CD4-positive, alpha-beta T cell treated with Interleukin-10 for 1 hour (primary cell): ENCODE measurements at places on chromosomes 5 and 9.

DNA sequence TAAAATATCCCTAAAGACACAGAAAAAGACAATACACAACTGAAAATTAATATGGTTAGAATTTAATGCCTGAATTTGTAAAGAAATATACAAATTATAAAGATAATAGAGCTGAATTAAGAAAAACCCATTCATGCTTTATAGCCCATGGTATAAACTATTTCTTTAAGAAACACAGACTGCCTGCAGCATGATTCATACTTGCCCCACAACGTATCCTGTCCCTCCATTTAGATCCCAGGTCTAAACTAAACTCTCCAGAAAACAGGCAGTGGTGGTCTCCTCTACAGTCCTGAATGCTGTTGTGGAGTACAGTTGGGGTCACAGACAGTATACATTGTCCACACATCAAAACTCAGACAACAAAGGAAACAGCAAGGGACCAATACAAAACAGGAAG lies 24.8 kb downstream of the IL6ST start:
- DNase-seq = no peak

GRCh38 chr5:67100301-67100700 lies 96.3 kb downstream of the CD180 start:
- DNase-seq = peak; percentile 1

GRCh38 chr5:96374653-96375052 lies 58.4 kb downstream of the PCSK1 start:
- DNase-seq = peak; percentile 23

GRCh38 chr9:94908583-94909249 lies 182.2 kb downstream of the AOPEP start:
- DNase-seq = no peak

- DNase-seq = no peak
Observed at GRCh38 chr9:35682520-35683315, 7.0 kb downstream of the TPM2 start.

- DNase-seq = no peak
Observed at GRCh38 chr5:78260771-78261170, 33.7 kb downstream of the AP3B1 start.

DNA sequence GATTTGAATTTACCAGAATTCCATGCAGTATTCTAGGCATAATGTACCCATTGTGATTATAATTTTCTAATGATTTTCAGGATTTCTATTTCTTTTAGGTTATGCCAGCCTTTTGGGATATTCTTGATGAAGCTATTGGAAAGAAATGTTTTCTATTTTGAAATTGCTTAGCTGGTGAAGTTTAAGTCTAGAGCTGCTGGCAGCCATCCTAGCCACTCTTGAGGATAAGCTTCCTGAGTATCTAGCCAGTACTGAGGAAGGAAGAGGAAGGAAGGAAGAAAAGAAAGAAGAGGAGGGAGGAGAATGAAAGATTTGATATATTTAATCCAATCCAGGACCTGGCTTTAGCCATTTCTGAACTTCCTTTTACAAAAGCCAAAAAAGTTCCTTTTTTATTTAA lies 142.1 kb upstream of the DAB2 start:
- no peak for DNase-seq

GRCh38 chr9:107749787-107750444 lies 260.3 kb upstream of the KLF4 start:
- no peak for DNase-seq

DNA sequence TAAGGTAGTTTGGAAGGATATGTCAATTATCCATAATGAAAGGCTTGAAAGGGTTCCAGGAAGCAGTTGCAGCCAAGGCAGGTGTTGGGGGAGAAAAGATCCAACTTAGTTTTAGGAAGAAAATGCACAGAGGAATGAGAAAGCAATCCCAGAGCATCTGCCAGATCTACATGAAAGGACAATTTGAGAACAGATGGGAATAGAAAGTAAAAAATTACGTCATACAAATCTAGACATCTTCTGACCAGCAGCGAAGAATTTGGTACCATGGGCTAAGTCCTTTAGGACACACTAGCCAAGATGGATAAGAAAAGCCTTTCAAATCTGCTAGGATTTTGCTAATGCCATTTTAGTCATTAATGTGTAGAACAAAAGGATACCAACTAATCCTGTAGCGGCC lies 244.1 kb upstream of the PRR16 start:
- DNase-seq = no peak

DNA sequence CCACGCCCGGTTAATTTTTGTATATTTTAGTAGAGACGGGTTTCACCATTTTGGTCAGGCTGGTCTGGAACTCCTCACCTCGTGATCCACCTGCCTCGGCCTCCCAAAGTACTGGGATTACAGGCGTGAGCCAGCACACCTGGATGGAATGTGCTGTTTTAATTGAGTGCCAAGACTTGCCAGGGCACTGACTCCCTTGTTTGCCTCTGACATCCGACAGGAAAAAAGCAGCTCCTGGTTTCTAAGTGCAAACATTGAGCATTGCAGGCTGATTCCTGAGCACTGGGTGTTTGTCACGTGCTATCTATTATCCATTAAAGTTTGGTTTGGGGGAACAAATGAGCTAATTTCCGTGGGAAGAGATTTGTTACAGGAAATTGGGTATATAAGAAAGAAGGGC lies 70.6 kb upstream of the CKMT2 start:
- no peak for DNase-seq

GRCh38 chr9:112699230-112699629 lies 18.7 kb downstream of the INIP start:
- DNase-seq = peak; percentile 24
